Activated naive CD4-positive, alpha-beta T cell (primary cell): ENCODE measurements at places on chromosomes 6 and 20.

- no peak for DNase-seq
These were observed 143.9 kb downstream of the BCAS1 start for GRCh38 chr20:53926428-53927028.

DNA sequence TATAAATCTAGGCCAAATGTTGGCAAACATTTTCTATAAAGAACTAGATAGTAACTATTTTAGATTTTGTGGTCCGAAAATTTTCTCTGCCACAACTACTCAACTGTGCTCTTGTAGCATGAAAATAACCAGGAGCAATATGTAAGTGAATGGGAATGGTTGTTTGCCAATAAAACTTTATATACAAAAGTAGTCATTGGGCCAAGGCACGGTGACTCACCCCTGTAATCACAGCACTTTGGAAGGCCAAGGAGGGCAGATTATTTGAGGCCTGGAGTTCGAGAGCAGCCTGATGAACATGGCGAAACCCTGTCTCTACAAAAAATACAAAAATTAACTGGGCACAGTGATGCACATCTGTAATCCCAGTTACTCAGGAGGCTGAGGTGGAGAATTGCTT is 617.1 kb downstream of the EPM2A start:
- DNase-seq: no peak

GRCh38 chr6:28005975-28006374 is 48.9 kb downstream of the OR2B6 start:
- DNase-seq: no peak

DNA sequence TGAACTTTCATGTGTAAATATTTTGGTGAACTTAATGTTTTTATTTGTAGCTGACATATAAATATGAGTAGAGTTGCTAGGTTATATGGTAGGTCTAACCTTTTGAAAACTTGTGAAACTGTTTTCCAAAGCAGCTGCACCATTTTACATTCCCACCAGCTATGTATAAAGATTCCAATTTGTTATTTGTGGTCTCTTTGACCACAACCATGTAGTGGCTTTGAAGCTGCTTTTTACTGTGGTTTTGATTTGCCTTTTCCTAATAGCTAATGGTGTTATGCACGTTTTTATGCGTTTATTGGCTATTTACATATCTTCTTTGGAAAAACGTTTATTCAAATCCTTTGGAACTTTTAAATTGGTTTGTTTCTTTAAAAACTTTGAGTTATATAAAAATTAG is 10.3 kb downstream of the CST3 start:
- DNase-seq: no peak

DNA sequence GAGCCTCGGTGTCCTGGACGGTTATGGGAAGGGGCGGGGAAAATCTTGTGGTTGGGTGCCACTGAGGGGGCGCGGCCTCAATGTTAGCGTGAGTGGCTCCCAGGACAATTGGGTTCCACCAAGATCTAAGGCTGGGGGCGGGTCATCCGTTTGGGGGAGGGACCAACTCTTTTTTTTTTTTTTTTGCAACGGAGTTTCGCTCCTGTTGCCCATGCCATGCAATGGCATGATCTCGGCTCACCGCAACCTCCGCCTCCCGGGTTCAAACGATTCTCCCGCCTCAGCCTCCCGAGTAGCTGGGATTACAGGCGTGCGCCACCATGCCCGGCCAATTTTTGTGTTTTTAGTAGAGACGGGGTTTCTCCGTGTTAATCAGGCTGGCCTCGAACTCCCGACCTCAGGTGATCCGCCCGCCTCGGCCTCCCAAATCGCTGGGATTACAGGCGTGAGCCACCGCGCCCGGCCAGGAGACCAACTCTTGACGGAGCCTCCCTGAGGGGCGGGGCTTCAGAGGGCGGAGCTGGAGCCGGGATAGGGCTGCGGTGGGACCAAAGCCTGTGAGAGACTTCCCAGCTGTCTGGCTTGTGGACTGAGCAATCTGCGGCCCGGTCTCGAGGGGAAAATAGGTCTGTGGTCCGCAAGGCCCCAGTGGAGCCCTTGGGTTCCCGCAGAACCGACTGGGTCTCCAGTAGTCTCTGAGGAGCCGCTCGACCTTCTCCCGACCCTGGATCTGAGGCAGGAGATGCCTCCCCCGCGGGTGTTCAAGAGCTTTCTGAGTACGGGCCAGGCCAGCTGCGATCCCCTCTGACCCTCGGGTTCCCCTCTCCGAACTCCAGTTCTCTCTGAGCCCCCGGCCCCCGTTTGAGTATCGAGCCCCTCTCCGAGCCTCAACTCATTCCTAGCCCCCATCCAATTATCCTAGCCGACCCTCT is 1.1 kb downstream of the SPAG4 start:
- no peak for DNase-seq

- no peak for DNase-seq
These were observed 36.9 kb upstream of the CD2AP start for GRCh38 chr6:47440719-47441118.

DNA sequence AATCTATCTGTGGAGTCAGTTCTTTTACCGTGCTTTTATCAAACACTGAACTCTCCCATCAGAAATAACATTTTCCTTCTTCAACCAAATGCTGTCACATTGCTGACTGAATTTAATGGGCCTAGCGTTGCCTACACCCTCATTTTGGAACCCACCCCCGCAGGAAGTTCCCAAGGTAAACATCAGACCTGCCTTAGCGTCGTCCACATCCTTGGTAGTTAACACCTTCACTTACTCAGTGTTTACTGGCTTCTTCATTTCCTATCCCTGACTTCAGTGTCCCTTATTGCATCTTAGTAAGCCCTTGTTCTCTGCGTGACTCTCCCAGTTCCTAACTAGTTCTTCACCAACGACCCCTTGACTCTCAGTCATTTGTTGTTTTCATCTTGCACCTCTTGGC is 491.4 kb upstream of the SOX4 start:
- no peak for DNase-seq

DNA sequence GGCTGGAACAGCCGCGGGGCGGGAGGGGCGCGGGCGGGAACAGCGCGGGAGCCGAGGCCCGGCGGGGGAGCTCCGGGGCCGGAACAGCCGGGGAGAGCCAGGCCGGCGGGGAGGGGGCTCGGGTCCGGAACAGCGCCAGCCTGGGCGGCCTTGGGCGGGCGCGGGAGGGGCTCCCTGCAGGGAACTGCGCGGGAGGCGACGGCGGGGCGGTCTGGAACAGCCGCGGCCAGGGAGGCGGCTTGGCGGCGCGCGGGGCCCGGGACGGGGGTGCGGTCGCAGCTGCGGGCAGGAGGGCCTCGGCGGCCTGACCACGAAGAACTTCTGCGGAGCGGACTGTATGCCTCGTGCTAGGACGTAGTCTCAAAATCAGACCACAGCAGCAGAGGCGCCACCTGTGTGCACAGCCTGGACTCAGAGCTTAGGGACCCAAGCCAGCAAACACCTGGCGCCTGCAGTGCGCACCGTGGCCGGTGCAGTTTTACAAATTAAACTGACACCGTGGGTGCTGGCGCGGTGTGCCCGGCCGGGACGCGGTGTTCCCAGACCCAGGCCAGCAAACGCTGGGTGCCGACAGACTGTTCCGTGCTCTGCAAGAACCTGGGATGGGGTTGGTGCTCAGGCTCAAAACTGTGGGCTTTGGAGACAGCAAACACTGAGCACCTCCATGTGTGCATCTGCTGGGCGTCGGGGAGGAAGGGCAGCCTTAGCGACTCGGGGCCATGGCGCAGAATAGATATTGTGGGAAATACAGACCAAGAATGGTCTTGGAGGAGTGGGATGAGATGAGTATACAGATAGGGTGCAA is 572 bp downstream of the ZNF341 start:
- peak; percentile 71 for DNase-seq

GRCh38 chr6:30802731-30803130 is 58.4 kb upstream of the IER3 start:
- no peak for DNase-seq

DNA sequence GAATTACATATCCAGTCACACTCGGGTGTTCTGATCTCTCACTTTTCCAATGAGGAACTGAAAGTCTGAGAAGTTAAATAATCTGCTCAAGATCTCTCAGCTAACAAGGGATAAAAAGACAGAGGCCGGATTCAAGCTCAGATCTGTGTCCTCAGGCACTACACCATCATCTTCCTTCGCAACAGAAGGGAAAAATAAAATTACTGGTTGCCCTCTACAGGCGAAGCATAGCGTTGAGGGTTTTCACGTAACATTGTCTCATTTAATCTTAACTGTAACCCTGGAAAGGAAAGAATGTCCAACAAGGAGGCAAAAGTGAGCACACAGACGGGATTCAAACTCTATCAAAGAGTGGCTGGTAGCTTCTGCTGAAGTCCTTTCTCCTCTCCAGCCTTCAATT is 67.8 kb upstream of the ANKEF1 start:
- DNase-seq: no peak

DNA sequence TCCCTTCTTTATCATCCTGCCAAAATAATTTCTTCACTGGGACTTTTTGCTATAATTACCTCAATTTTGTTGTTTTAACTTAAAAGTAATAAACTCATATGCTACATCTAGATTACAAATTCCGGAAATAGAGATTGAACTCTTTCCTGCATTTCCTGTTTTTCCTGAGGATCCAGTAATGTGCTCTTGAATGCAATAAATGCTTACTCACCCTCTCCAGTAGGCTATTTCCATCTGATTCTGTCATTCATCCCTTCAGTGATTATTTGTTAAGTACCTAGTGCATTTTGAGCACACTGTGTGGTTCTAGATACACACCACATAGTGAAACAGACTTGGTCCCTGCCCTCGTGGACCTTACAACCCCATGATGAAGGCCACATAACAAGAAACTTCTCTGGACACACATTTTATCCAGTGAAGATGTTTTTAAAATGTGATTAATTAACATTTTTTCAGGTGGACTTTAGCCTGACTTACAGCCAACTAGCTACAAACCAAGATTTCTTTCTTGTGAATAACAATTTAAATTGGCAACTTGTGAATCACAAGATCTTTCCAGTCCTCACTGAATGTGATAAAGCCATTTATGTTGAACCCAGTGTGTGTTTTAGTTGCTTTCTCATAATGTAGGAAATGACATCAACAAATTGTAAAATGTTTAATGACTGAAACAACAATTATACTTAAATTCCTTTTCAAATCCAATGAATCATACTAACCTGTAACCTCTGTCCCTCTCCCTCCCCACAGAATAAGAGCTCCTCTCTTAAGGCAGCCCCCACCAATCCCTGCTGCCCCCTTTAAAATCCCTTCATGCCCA is 272.3 kb downstream of the KHDC1L start:
- DNase-seq: no peak

GRCh38 chr6:105080279-105080678 is 99.5 kb downstream of the POPDC3 start:
- DNase-seq: no peak

DNA sequence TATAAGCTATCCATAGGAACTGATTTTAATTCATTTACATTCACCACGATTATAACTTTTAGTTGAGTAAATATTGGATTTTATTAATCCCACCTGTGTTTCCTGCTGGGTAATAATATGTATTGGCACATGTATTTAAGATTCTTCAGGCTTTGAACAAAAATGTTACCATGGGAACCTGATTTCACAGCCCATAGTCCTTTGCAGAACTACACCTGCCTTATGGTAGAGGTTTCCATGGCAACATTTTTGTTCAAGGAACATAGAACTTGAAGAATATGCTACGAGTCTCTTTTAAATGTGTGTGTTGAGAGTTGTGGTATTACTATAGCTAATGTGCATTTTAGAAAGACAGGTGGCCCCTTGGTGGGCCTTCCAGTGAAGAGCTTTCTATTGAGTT is 317.4 kb downstream of the SAMD5 start:
- no peak for DNase-seq

- no peak for DNase-seq
These were observed 212.1 kb downstream of the BTBD9 start for GRCh38 chr6:38427492-38428210.
